Fibroblast of lung (primary cell): ENCODE measurements at places on chromosomes 4 and X.

- DNase-seq, result no peak
Measured at GRCh38 chrX:125765347-125765746, 400.7 kb downstream of the DCAF12L2 start.

GRCh38 chr4:38069271-38069760, 109.1 kb downstream of the PTTG2 start:
- peak; percentile 79 for DNase-seq

GRCh38 chr4:185955826-185956543, 113.0 kb upstream of the TLR3 start:
- DNase-seq, result no peak

GRCh38 chrX:70029863-70030262, 19.9 kb downstream of the AWAT2 start:
- no peak for DNase-seq

GRCh38 chrX:49977319-49978090, 55.1 kb downstream of the CLCN5 start:
- DNase-seq, result no peak
